ENCODE measurements at places on chromosomes 2 and 18. TPM values are rescaled to one million over a fixed set of nuclear protein-coding genes. Genes with fewer than 3 reads are reported as not detected.

Gene UGT1A10
- total RNA-seq, result 0.11 TPM

DNA sequence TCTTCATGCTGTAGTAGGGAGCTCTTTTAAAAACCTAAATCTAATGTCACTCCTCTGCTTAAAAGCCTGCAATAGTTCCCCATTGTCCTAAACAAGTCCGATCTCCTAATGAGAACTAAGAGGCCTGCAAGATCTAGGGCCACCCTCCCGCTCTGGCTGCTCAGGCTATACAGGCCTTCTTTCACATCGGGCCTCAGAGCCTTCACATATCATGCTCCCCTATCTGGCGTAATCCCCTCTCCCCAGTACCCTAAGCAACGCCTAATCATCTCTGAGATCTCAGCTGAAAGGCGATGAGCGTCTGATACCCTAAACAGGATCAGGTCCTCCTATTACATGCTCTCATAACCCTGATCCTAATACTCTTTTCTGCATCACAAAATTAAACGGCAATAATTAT lies 1.9 kb downstream of the MAP4K3 start:
- no peak for DNase-seq

- no peak for DNase-seq
Measured at GRCh38 chr2:1659951-1660565, 84.3 kb downstream of the PXDN start.

DNA sequence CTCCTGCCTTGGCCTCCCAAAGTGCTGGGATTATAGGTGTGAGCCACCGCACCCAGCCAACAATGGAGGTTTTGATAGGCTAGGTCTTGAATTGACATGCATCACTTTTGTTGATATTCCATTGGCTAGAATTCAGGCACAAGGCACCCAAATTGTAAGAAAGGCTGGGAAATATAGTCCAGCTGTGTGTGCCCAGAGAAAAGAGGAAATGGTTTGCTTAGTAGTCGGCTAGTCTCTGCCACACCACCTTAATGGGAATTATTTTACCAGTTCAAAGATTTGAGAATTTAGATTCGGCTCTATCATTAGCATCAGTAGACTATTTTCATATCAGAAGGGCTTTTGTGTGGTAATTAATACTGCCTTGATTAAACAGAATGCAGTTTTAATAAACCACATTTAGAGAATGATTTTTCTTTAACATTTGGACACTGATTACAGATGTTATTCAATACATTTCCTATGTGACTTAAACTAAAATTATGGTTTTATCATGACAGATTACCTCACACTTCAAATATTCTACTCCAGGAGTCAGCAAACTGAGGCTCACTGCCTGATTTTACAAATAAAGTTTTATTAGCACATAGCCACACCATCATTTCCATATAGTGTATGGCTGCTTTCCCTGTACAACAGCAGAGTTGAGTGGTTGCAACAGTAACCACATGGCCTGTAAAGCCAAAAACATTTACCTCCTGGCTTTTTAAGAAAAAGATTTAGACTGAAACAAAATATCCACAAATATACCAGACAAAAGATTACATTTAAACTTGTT lies 27.4 kb downstream of the DBI start:
- no peak for DNase-seq

DNA sequence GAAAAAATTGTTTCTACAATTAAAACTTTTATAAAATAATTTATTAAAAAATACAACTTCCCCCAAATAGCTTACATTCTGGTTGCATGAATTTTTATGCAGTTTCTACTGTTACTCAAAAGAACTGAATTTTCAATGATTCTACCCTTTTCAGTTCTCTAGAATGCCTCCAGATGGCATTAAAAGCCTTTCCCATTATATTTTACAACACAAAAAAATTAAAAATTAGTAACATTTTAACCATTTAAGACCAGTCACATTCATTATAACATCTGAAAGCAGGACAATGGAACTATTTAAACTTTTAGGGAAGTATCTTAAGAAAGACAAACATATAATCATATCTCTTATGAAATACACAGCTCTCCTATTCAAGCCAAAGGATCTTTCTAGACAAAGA lies 236.0 kb upstream of the REV1 start:
- no peak for DNase-seq

GRCh38 chr2:190068764-190069163 lies 6.2 kb upstream of the MSTN start:
- DNase-seq, result no peak

DNA sequence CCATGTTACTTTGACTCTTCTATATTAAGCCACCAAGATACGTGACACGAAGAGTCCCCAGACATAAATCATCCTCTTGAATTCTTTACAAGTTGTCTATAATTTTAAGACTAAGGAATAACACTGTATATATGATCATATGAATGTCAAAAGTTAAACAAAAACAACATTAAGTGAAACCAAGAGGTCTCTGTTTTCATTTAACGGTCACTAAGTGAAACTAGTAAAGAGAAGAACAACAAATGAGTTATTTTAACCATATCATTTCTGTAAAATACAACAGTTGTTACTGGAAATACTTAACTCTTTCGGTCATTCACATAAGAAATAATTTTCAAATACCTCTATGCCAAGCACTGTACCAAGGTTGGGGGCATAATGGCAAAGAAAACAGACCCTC lies 45.7 kb upstream of the STK17B start:
- no peak for DNase-seq

DNA sequence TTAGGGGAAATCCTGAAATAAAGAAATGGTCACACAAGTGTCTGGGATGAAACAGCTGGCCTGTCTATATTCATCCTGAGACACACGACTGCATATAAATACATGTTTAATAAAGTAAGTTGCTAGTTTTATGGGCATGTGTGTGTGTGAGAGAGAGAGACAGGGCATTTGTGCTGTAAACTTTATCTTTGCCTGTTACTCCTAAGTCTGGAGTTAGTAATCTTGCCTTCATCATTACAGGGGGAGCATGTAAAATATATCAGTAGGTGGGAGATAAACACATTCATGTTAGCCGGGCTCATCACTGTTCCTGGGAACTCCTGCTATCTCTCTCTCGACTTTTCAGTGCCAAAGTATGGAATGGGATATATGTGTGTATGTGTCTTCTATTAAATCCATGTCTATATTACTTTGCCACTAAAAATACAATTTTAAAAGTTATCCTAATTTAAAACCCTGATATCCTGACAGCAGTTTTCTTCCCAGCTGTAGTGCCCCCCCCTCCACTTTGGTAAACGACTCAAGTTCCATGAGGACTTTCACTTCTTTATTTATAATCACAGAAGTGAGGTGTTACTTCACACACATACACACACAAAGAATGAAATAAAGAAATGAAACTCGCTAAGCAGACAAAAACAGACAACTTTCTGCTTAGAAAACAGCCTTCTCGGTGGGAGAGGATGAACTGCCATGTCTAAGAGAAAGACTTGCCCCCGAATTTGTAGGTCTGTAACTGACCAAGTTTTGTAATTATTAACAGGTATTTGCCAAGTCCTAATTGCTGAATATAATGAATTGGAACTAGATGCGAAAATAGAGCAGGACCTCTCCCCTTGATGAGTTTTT lies 947 bp downstream of the ZEB2 start:
- DNase-seq, result no peak

- no peak for DNase-seq
Measured at GRCh38 chr2:232919141-232919540, 49.1 kb downstream of the SNORC start.

DNA sequence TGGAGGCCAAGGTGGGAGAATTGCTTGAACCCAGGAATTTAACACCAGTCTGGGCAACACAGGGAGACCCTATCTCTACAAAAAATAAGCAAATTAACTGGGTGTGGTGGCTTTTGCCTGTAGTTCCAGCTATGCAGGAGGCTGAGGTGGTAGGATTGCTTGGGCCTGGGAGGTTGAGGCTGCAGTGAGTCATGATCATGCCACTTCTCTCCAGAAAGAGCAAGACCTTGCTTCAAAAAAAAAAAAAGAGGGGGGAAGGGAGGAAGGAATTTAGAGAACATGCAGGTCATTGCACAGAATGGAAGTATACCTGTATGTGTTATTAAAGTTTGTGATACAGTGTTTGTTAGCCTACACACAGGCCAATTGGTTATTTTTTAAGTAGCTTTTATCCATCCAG lies 25.8 kb downstream of the PKP4 start:
- no peak for DNase-seq

Data from WTC11 (cell line).